Stimulated activated CD4-positive, alpha-beta T cell treated with anti-CD3 and anti-CD28 coated beads, Interleukin-4, amount 100 ng/mL, for 1 hour (primary cell): ENCODE measurements at places on chromosomes 12 and 14.

DNA sequence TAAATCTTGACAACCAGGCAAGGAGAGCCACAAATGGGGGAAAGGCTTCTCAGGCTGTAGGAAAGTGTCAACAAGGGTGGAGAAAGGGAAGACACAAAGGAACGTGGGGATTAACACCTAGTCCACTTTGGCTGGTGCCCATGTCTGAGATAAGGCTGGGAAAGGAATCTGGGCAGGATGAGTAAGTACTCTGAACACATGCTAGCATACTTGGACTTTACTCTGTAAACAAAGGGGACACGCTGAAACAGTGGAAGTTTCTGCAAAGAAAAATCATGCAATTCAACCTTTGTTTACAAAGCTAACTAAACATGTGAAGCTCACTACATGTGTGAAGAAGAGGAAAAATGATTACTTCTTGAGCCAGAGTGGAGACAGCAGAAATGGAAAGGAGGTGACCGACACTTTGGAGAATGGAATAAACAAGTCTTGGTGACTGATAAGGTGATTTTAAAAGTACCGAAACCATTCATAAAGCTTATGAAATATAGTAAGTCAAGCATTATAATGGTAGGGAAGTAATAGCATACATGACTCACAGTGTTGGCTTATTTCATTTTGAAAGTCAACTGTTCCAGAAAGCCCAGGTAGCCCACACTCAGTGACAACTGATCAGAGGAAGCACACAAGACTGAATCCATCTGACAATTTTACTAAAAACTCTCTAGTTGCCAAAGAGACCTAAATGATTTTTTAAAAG, 13.2 kb downstream of the CPNE8 start:
- DNase-seq, result no peak

DNA sequence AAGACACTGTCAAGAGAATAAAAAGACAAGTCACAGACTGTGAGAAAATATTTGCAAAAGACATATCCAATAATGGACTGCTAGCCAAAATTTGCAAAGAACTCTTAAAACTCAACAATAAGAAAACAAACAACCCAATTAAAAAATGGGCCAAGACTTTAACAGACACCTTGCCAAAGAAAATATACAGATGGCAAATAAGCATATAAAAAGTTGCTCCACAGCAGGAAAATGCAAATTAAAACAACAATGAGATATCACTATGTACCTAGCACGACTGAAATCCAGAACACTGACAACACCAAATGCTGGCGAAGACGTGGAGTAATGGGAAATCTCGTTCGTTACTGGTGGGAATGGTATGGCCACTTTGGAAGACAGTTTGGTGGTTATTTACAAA, 228.9 kb downstream of the TTC8 start:
- DNase-seq, result no peak

- no peak for DNase-seq
These were observed 489.0 kb downstream of the SNAPC1 start for GRCh38 chr14:62251237-62251636.

DNA sequence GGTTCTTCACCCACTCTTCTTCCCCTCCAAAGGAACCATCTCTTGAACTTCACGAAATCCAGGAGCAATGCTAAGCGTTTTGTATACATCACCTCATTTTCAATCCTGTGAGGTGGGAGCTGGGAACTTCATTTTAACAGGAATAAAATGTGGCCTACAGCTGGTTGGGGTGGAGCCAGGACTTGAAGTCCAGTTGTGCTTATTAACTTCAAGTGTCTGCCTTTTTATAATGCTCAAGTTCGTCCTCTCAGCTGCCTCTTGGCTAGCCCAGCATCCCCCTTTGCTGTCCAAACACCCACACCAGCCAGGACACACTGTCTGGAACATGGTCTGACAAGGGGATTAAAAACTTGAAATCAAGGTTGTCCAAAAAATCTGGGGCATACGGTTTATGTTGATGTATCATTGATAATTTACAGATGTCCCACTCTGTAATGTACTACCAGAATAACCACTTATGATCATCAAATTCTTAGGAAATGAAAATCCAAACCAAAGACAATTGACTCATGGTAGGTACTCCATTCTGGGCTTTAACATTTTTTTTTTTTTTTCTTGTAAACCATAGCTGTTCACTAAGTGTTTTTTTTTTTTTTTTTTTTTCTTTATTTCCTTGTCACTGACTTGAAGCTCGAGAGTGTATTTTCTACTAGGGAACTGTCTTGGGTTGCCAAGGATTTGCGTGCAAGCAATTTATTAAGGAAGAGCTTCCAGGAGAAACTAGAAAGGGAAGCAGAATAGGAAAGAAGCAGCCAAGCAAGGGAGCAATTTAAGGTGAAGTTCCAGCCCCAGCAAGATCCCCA, 252.3 kb downstream of the EFCAB11 start:
- no peak for DNase-seq

- no peak for DNase-seq
These were observed 8.9 kb downstream of the C2CD5 start for GRCh38 chr12:22535478-22535877.

DNA sequence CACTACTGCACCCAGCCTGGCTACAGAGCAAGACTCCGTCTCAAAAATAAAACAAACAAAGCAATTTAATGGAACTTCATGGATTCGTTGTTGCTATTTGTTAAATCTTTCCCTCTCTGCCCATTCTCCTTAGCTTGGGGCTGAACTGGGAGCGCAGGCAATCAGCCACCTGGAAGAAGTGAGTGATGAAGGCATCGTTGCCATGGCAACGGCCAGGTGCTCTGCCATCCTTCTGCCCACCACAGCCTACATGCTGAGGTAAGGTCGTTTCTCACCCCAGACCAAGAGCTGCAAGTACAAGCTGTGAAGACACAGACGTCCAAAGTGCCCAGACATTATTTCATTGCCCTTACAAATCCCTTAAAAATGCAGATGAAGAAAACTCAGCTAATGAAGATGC, 19.1 kb downstream of the AMDHD1 start:
- DNase-seq, result no peak

GRCh38 chr14:50342221-50343078, 30.3 kb downstream of the DMAC2L start:
- peak; percentile 36 for DNase-seq

DNA sequence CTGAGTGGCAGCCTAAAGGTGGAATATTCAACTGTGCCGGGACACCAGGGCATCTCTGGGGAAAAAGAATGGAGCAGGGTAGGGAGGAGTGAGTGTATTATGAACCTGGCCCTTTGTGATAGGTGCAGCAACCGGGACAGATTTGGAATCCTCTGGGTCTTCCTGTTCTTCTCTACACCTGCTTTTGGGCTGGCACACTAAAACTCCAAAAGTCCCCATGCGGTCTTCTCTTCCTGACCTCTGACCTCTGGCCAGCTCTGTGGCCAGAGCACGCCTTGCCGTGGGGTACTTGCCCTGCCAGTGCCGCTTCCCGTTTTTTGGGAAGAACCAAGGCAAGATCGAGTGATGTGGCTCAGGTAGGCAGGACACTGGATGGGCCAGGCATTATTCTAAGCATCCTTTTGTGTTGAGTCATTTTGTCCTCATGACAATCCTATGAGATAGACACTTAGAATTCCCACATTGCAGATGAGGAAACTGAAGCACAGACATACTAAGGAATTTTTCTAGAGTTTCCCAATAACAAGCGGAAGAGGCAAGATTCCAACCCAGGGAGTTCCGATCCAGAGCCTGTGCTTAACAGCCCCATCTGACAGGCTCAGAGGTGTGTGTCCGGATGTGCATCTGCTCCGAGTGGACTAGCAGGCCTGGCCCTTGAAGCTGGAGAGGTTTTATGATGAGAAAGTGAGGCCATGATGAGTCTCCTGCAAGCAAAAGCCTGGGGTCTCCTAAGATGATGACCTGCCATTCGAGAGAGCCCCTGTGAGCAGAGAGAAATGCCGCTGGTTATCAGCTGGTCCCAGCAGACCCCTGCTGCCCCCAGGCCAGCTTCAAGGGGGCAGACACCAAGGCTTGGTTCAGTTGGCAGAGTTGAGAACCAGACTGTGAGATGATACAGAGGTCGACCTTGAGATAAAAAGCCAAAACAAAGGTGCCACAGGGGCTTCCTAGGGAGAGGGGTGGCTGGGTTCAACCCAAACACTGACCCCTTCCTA, 67.9 kb upstream of the ESRRB start:
- DNase-seq, result no peak

DNA sequence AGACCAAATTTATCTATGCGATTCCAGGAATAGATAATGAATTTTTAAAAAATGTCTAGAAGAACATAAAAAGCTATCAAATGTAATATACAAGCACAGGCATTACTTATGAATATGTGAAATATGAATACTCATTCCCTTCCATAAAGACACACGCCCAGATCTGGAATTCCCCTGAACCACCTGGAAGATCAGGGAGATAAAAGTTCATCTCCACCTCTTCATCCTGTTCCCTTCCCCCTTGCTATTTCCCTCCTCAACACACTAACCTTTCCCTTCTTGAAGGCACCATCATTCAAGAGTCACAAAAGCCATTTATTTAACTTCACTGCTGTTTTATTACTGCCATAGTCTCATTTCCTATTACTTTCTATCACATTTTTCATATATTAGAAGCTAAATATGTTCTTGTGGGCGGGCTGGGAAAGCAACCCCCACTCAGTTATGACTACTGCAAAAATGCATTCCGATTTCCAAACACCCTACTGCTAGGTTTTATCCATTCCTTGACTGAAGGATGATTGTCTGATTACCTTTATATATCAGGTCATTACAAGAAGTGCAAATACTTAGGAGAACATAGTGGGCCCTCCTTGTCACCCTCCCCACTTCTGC, 16.1 kb downstream of the FGD6 start:
- DNase-seq, result no peak

DNA sequence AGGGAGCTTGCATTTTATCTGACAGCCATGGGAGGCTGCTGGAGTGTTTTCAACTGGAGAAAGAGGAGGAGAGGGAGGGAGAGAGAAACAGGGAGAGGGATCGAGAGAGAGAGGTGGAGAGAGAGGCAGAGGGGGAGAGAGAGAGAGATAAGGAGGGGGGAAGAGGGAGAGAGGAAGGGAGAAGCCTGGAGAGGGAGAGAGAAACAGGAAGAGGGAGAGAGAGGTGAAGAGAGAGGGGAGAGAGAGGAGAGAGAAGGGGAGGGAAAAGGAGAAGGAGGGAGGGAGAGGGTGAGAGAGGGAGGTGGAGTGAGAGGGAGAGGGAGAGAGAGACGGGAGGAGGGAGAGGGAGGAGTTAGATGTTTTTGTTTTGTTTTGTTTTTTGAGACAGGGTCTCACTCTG, 45.6 kb downstream of the DNAH10 start:
- DNase-seq, result no peak

GRCh38 chr12:26867080-26867479, 34.1 kb upstream of the ITPR2 start:
- no peak for DNase-seq

GRCh38 chr12:79058342-79058741, 193.8 kb downstream of the SYT1 start:
- DNase-seq, result no peak

DNA sequence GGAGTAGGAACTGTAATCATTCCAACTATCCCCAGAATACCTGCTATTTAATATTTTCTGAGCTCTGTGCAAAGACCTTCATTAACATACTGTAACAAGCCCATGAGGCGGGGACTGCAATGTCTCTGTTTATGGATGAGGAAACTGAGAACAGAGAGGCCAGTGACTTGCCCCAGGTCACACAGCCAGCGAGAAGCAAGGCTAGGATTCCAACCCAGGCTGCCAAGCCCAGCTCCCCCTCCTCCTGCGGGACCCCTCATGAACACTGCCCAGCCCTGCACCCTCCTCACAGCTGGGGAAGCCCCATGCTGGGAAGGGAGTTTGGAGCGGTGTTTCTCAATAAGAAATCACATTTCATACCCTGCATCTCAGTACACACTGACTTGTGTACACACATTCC, 10.9 kb downstream of the HVCN1 start:
- DNase-seq, result no peak

DNA sequence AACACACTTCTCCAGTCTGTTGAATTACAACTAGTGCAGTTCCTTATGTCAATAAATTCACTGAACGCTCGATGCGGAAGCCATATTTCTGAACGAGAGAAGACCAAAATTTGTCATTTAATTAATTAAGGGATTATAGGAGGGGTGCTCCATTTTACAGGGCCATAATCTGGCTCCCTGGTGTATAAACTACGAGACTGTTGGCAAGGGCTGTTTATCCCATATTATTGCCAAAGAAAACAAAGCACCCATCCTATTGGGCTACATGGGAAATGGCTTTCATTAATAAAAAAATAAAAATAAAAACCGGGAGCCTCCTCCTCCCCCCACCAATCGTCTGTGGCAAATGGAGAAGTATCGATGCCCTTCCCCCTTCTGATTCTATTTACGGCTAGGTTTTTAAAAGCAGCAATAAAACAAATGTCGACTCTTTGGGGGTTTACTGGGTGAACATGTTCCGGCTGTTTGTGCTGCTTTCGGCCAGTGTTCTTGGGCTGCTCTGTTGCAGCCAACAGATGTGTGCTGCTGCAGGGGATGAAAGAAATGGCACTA, 24.8 kb downstream of the ATF7 start:
- DNase-seq, result no peak

DNA sequence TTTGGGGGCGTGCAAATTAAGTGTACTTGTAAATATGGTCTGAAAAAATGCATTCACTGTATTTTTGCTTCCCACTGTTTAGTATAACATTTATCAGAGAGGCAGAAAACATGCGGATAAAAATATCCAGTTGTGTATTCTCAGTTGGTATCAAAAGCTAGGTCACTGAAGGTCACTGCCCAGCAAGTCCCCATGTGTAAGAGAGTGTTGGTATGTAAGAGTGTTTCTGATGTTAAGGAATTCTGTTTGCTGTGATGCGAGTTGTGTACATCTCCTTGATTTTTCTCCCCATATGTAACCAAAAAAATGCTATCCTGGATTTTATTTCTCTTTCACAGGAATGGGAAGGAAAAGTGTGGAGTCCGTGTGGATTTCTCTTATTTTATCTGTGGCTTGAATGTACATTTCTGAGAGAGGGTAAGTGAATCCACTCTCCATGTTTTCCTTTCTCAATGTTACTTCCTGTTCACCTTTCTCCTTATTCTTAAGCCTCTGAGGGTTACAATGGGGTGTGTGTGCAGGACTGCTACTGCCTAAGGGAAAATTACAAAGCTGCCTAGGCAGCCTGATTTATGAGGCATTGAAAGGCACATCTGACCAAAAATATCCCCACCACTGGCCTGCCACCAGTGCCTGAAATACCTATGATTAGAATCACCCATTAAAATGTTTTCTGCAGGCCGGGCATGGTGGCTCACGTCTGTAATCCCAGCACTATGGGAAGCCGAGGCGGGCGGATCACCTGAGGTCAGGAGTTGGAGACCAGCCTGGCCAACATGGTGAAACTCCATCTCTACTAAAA, 97.9 kb upstream of the USP44 start:
- no peak for DNase-seq

DNA sequence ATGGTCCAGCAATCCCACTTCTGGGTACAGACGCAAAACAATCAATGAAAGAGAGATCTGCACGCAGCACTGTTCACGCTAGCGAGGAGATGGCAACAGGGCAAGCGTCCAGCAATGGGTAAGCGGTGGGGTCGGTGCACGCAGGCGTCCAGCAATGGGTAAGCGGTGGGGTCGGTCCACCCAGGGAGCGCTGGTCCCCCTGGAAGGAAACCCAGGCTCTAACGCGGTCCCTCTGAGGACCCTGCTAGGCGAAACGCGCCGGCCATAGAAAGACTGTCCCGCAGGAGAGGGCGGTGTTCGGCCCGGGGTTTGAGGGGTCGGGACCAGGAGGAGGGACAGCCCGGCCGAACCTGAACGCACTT, 618 bp upstream of the PGAM5 start:
- DNase-seq, result no peak
